ENCODE measurements at places on chromosomes 13 and 19.

- no peak for DNase-seq
These were observed 57.1 kb upstream of the RANBP3 start for GRCh38 chr19:6035026-6035425.

DNA sequence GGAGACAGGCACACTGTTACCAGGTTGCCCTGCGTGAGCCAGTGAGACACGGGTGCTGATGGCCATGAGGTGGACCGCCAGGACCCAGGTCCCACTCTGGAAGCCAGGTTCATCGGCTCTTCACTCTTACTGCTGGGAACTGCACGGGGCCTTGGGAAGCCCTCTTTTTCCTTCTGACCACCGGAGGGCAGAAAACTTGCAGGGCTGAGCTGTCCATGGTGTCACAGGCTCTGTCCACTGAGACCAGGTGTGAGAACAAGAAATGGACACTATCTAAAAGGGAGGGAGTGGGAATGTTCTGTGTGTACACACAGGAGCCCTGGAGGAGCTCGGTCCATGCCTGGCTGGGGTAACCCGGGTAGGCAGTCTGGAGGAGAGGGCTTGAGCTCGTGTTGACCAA is 93.4 kb downstream of the UQCRFS1 start:
- DNase-seq, result no peak

- peak; percentile 85 for DNase-seq
These were observed 9.4 kb downstream of the SAMD4B start for GRCh38 chr19:39351537-39352064.

GRCh38 chr19:4066682-4067395 is at the start of gene ZBTB7A:
Gene ZBTB7A (minus strand): TSS chr19:4066899. CDS start chr19:4055232, 11,667 bp downstream.
- DNase-seq, result peak; percentile 78

GRCh38 chr19:46022061-46022430 is 807 bp downstream of the PGLYRP1 start:
- no peak for DNase-seq

Measured in suppressor macrophage treated with lipopolysaccharide for 4 hours (primary cell).